Activated naive CD8-positive, alpha-beta T cell treated with anti-CD3 and anti-CD28 coated beads for 36 hours (primary cell): ENCODE measurements at places on chromosomes 11 and 22.

DNA sequence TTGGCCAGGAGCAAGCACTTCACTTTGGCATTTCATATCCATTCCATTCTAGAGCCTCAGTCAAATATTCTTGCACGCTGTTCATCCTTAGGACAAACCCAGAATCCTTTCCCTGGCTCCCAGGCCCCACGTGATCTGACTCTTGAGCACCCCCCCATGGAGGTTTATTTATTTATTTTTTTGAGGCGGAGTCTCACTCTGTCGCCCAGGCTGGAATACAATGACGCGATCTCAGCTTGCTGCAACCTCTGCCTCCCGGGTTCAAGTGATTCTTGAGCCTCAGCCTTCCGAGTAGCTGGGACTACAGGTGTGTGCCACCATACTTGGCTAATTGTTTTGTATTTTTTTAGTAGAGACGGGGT, 12.7 kb upstream of the TSGA10IP start:
- no peak for DNase-seq

DNA sequence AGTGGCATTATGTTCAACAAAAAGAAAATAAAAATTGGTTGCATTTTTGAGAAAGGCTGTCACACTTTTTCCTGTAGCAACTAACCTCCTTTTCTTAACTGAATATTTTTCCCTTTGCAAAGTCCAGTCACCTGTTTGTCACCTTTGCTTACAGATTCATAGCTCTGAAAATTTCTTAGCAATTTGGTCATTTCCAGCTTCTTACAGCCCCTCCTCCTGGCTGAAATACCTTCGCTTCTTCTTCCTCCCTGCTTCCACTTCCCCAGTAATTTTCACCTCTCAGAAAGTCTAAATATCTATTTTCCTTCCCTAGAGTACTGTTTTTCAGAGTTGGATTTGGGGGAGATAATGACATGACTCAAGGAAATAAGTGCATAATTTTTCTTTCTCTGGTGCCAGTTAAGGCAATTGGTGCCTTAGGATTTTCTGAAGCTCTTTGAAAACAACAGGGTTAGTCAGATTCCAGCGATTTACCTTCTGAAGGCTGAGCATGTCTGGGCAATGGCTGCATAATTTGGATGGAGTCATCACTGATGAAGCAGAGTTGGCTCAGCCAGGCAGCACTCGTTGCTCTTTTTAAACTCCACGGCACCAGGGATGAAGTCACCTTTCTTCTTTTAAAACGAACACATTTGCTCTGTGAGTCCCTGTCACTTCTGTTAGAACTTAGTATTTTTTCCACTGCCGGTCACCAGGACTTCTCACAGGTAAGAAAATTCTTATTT, 62.1 kb upstream of the AMOTL1 start:
- DNase-seq: no peak

- no peak for DNase-seq
These were observed 15.8 kb downstream of the LINC01488 start for GRCh38 chr11:69497221-69497787.

GRCh38 chr11:69484427-69485259, 3.2 kb downstream of the LINC01488 start:
- DNase-seq: no peak

DNA sequence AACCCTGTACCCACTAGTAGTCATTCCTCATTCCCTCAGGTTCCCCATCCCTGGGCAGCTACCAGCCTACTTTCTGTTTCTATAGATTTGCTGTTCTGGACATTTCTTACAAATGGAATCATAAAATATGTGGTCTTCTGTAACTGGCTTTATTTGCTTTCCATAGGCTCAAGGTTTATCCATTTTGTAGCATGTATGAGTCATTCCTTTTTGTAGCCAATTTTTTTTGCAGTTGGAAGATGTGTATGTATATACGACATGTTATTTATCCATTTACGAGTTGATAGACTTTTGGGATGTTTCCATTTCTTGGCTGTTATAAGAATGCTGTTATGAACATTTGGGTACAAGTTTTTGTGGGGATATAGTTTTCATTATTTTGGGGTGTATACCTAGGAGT, 130.6 kb downstream of the WNT11 start:
- no peak for DNase-seq

GRCh38 chr11:2306452-2306823, 4.6 kb downstream of the TSPAN32 start:
- no peak for DNase-seq

DNA sequence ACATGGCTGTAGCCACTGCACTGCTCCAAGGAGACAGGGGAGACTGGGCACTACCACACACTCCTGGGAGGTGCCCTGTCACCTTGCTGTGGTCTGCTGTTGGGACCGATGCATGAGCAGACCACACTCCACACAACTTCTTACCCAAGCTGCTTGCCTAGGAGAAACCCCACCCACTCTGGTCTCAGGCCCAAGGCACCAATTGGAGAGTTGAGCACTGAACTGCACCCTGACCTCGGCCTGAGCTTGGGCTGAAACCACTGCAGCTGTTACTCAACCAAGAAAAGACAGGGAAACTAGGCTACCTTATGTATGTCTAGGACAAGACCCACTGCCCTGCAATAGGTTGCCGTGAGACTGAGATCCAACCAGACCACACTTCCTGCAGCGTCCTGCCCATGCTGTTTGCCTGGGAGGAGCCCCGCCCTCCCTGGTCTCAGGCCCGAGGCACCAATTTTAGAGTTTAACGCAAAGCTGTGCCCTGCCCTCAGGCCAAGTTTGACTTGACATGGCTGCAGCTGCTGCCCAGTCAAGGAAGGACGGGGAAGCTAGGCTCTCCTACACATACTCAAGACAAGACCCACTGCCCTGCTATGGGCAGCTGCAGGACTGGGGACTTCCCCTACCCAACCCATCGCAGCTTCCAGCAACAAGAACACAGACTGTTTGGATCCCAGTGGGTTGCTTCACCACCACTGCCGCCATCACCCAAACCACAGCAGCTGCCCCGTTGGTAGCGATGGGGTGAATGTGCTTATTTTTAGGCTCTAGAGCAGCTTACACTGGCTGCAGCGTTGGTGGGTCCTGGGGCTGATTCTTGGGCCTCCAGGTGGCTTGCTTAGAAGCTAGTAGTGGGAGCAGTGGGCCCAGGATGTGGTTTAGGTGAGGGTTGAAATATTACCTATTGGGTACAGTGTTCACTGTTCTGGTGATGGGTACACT, 66.8 kb downstream of the BRD1 start:
- DNase-seq: no peak

DNA sequence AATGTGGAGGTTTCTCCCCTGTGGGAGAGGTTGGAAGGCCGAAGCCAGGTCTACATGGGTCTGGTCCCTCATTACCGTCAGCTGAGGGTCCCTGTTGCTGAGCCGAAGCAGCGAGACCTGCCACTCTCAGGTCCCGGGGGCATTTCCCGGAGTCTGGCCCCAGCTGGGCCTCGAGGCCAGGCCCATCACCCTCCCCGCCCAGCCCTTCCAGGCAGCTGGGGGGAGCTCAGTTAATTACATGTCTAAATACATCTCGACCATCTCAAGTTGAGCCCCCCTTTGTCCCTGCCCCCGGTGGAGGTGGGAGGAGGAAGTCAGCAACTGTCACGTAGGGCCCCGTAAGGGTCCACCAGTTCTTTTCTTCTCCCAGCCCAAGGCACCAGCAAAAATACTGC, 3.6 kb downstream of the CDKN1C start:
- DNase-seq: no peak

- DNase-seq: no peak
These were observed 544.3 kb upstream of the LRRC4C start for GRCh38 chr11:42003801-42004200.

DNA sequence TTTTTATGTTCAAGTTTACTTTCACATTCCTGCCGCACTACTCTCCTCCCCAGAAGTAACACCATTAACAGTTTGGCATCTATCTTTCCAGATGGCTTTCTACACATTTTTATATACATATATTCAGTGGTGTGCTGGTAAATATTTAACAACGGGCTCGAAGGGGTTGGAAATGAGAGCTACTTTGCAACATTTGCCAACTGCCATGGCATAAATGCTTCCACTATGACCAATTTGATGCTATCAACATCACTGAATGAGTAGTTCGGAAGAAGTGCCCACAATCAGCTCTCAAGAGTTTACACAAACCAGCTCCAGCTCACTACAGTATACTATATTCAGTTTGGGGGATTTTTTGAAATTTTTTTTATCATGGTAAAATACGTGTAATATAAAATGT, 55.2 kb downstream of the RELT start:
- no peak for DNase-seq

GRCh38 chr22:25496396-25497064, 67.9 kb upstream of the GRK3 start:
- DNase-seq: no peak

DNA sequence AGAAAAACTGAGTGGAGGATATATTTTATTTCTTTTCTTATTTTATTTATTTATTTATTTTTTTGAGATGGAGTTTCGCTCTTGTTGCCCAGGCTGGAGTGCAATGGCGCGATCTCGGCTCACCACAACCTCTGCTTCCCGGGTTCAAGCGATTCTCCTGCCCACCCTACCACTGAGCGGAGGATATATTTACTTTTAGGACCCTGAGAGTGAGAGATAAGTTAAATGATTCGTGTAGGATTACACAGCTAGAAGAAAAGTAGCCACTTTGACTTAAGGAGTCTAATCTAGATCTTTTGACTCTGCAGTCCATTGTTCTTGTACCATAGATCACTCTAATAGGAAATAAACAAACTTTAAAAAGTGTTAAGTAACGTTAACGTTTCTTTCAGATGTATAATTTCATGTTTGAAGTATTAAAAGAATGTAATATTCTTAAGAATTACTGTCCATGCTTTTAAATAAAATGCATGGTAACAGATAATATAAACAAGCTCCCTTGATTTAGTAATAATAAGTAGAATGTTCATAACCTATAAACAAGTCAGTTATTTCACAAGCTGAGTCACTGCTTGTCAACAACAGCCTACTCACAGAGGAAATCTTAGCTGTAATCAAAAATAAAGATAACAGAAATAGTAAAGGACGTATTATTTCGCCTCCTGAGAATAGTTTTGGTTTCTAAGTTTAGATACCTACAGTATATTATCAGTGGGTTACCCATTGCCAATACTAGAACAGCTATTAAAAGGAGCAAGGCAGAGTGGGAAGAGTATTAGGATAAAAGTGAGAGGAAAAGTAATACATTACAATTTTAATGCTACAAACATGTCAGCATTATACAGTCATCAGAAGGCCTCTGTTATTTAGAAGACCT, 18.6 kb downstream of the USP47 start:
- no peak for DNase-seq

GRCh38 chr11:96315476-96315875, 27.5 kb downstream of the MAML2 start:
- no peak for DNase-seq

DNA sequence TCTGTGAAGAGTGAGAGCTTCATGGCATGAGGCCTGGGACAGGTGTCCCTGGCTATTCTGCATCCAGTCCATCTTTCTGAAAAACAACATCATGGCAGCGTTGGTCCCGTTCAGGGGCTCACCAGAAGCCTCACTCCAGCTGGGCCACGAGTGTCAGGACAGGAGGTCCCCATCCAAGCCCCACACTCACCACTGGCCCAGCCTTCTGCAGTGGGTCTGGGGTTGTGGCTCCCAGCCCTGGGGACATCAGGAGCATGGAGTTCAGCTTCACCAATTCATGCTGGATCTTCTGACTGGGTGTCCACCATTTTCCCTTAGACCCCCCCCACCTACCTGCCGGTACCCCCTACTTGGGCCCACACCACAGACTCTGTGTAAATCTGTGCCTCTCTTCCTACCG, 400.3 kb downstream of the BRD1 start:
- DNase-seq: no peak

GRCh38 chr11:96472085-96472484, 82.3 kb downstream of the JRKL start:
- peak; percentile 24 for DNase-seq

- DNase-seq: no peak
These were observed 31.6 kb downstream of the OSBPL5 start for GRCh38 chr11:3133261-3134217.

GRCh38 chr11:81570669-81571068, 1163.0 kb downstream of the FAM181B start:
- no peak for DNase-seq

GRCh38 chr11:73376803-73377629, 817 bp downstream of the RELT start:
- peak; percentile 67 for DNase-seq

GRCh38 chr11:88013508-88014065, 161.7 kb downstream of the RAB38 start:
- no peak for DNase-seq

- DNase-seq: peak; percentile 79
These were observed 262.7 kb downstream of the ETS1 start for GRCh38 chr11:128324531-128325141.

DNA sequence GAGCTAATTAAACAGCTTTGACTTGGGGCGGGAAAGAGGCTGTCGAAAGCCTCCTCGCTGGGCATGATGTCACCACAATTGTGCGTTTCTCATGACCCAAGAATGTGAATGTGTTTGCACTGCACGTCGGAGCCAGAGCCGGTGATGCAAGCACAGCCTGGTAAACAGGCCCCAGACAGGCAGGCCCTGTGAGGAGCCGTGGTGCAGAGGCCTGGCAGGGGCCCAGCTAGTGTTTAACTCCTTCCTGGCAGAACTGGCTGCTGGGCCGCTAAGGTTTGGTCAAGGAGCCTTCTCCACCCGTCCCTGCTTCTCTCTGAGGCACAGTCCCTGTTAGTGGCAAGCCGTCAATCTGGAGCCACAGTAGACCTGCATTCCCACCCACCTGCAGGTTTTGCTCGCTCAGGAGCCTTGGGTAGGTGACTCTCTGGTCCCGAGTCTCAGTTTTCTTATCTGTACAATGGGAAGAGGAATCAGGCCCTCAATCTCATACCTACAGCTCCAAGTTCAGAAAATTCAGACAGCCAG, 25.4 kb upstream of the SMTN start:
- no peak for DNase-seq

DNA sequence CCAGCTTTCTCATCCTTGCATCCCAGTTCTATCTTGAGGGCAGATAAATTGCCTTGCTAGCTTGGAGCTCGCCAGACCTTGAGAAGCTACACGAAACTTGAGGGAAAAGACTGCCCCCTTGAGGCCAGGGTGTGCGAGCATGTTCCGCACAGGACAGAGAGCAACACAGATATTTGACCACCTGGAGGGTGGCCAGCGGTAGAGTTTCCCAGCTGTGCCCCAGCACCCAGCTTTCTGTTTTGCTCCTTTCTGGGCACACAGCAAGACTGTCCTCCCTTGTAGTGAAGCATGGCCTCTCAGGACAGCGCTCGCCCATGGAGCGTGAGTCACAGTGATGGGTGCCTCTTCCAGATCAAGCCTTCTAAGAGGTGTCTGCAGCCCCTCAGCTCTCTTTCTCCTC, 23.5 kb downstream of the SPATA19 start:
- peak; percentile 25 for DNase-seq

- no peak for DNase-seq
These were observed 8.7 kb downstream of the COMMD9 start for GRCh38 chr11:36280531-36280930.

DNA sequence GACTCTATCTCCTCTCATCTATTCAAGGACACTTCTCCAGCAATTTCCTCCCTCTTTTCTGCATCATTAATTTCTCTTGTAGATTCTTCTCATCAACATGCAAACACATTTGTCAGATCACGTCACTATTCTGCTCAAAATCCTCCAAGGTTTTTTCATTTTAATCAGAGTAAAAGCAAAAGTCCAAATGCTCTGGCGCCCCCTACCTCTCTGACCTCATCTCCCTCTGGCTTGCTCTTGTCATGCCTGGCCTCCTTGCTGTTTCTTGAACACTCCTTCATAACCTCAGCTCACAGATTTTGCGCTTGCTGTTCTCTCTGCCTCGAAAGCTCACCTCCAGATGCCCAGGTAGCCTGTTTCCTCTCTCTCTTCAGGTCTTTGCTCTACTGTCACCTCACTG, 22.4 kb downstream of the RTCB start:
- no peak for DNase-seq

GRCh38 chr11:129636926-129637325, 178.7 kb upstream of the TMEM45B start:
- DNase-seq: no peak
